NCI-H1417 treated with DMSO at 0.1 percent for 48 hours (cell line): ENCODE measurements at places on chromosomes 1 and 21.

- no peak for DNase-seq
Measured at GRCh38 chr21:39441502-39442475, 3.8 kb downstream of the LCA5L start.

- DNase-seq = no peak
Measured at GRCh38 chr1:202599669-202600431, 110.4 kb downstream of the SYT2 start.

DNA sequence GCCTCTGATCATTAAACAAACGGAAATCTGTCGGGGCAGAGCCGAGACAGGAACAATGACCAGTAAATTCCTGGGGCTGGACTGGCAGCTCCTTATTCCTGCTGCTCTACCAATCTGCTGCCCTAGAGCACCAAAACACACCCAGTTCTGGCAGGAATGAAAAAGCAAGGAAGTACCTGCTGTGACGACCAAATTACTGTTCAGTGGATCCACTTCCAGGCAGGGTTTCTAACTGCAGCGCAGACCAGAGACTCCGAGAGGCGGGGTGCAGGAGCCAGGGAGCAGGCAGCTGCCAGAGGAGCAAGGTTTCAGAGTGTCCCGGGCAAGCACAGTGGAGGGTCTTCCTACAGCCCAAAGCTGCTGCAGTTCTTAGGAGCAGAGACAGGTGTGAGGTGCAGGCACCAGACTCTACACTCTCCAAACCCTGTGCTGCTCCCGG is 32.4 kb downstream of the KANK4 start:
- DNase-seq = no peak

DNA sequence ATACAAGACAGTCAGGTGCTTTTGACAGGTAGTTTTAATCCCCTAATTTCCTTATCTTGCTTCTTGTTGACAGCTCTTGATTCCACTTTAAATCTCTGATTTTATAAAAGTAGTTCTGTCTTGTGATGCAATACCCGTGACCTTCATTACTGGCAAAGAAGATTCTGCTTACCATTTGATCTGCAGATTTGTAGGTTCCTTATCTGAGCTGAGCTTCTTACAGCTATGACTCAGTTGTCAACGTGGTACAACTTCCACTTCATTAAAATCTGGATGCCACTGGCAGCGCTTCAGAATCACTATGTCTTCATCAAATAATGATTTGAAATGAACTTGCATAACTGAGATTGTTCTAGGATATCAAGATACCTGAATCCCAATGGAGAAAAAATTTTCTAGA is 543.6 kb upstream of the B3GALT2 start:
- no peak for DNase-seq

GRCh38 chr1:215830226-215830810 is 263.2 kb downstream of the KCTD3 start:
- DNase-seq = no peak

- no peak for DNase-seq
Measured at GRCh38 chr1:1132042-1132950, 16.4 kb upstream of the C1orf159 start.
